ENCODE measurements at places on chromosomes 13 and 19. TPM values are rescaled to one million over a fixed set of nuclear protein-coding genes. Genes with fewer than 3 reads are reported as not detected.

DNA sequence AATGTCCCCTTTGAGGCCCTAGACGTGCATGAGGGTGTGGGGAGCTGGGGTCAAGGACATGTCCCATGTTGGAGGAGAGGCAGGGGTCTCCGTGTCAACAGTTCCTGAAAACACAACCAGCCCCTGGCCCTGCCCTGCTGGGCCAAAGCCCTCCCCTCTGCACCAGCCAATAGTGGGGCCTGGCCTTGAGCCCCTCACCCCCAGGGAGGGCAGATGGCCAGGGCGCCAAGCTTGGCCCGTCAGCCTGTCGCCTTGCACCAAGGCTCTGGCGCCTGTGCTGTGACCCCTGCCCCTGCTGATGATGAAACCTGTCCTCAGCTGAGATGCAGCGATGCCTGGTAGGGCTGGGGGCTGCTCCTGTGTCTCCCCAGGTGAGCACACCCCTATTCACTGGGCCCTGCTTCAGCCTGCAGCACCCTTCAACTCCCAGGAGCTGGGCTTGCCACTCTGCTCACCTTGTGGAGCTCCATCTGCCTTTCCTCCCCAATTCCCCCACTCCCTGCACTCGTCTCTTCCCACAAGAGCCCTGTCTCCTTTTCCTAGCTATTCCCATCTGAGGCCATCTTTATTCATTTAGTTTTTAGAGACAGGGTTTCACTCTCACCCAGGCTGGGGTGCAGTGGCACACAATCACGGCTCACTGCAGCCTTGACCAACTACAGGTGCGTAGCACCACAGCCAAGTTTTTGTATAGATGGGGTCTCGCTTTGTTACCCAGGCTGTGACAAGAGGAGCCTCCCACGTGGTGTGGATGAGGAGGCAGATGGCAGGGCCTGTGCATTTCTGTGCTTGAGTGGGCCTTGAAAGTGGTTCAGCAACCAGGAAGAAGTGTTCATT lies 2.1 kb upstream of the HAMP start:
- peak; percentile 91 for DNase-seq

GRCh38 chr19:23393121-23393520 lies 2.1 kb downstream of the ZNF91 start:
- DNase-seq, result no peak

LCP1 gene
- polyA plus RNA-seq, result 1.6 TPM

CGB1 gene
- not detected for polyA plus RNA-seq

ZSCAN5C gene
- not detected for polyA plus RNA-seq
